ENCODE measurements at places on chromosomes 7 and 10.
A peak's percentile ranks its signal among the peaks of the same experiment; 100 is the strongest.

DNA sequence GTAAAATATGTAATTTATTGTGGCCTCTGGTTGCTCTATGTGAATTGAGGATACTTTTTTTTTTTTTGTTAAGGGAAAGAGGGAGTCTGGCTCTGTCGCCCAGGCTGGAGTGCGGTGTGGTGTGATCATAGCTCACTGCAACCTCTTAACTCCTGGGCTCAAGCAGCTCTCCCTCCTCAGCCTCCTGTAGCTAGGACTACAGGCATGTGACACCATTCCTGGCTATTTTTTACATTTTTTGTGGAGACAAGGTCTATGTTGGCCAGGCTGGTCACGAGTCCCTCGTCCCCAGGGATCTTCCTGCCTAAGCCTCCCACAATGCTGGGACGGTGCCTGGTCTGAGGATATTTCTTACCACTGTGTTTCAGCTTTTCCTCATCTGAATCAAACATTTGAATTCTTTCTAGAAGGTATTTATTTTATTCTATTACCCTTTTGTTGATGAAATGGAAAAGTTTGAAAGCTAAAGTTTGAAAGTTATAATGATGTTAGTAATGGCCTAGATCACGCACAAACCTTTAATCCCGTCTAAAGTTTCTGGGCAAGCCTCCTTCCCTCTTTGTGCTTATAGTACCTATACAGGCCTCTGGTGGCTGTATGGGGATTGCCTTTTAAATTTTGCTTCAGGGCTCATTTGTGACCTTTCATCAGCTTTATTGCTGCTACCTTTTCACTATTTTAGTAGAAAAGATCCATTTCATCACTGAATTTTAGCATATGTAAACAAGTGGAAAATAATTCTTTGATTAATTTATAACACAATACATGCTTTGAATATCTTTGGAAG, 2.0 kb downstream of the IFRD1 start:
- no peak for DNase-seq

- DNase-seq, result no peak
Measured at GRCh38 chr10:8049865-8050555, 4.5 kb upstream of the GATA3 start.

DNA sequence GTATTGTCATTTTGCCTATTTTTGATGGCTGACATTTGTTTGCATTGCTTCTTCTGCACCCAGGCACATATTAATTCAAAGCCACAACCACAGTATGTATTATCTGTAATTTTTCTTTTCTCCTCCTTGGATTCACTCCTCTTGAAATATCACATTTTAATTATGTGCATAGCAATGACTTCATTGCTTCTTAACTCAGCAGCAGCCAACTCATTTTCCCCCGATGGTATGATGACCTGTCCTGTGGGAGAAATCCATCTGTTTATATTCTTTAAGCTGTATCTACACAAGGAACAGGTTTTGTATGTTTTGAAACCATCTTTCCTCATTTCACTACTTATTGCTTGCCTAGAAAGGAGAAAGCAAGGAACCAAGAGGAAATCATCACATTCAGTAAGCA, 588.8 kb downstream of the INHBA start:
- DNase-seq, result no peak

DNA sequence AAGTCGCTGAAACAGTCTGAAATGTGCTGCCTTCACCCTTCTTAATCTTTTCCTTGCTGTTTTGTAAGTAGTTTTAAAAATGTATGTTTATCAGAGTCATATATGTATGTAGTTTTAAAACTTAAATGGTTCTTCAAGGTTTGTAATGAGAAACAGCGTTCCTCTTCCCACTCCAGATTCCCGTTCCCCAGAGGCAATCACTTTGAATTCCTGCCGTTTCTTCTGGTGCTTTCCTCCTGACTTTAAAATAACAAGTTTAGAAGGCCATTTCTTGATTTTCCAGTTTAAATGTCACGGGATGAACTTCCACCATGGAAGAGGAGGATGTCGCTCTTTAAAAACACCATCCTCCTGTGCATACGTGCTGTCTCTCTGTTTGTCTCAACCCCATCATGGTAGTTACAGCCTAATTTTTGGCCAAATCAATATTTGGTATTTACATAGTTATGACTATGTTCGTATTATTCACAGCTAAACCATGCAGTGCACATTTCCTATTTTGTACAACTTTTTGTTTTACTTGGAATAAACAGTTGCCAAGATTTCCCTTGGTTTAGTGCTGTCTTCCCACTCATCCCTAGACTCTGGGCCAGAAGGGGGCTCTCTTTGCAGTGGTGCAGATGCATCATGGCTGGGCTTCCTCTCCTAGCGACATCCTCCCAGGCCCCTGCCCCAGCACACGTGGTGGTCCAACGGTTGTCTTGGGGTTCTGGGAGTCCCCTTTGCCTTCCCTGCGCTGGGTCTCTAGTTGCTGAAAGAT, 151.4 kb downstream of the PTPN20 start:
- DNase-seq, result no peak

GRCh38 chr10:61164458-61165160, 220.6 kb upstream of the RHOBTB1 start:
- DNase-seq, result no peak

- DNase-seq, result peak; percentile 70
Measured at GRCh38 chr7:35727571-35727970, 32.6 kb upstream of the HERPUD2 start.

DNA sequence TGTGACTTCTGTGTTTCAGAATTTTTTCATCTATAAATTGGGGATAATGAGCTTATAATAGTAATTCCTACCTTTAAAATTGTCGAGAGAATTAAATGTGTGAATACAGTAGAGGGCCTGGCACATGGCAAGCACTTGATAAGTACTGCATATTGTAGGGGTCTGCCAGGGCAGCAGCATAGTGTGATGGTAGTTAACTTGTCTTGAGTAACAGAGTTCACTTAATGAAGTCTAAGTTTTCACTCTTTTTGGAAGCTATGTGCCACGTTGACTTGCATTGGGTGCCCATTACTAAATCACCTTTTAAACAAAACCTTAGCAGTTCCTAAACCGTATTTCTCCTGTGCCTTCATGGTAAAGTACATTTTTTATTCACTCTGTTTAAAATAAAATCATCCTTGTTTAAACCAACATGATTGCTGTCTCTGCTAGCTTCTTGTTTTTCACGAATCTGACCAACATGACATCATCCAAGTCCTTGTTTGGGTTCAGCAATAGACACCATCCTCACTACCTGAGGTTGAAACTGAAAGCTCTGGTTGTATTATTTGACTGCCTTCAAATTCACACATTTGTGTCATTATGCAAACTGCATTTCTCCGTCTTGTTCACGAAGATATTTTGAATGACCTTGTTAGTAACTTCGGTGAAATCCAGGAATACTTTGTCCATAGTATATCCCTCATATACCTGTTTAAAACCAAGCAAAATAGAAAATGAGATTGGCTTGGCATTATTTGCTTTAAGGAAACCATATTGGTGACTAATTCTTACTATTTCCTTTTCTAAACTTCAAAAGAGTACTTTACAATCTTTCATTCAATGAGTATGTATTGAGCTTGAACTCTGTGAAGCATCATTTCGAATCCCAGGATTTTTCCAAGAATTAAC, 340.2 kb downstream of the SUGCT start:
- DNase-seq, result no peak

- DNase-seq, result no peak
Measured at GRCh38 chr10:6833458-6834011, 253.5 kb upstream of the PRKCQ start.

Data from activated CD8-positive, alpha-beta memory T cell treated with anti-CD3 and anti-CD28 coated beads, Interleukin-2, amount 10 ng/mL, durations not matched to agents 7 days and 5 days (primary cell).